ENCODE measurements at places on chromosomes 7 and 10. TPM values are rescaled to one million over a fixed set of nuclear protein-coding genes. Genes with fewer than 3 reads are reported as not detected.

DNA sequence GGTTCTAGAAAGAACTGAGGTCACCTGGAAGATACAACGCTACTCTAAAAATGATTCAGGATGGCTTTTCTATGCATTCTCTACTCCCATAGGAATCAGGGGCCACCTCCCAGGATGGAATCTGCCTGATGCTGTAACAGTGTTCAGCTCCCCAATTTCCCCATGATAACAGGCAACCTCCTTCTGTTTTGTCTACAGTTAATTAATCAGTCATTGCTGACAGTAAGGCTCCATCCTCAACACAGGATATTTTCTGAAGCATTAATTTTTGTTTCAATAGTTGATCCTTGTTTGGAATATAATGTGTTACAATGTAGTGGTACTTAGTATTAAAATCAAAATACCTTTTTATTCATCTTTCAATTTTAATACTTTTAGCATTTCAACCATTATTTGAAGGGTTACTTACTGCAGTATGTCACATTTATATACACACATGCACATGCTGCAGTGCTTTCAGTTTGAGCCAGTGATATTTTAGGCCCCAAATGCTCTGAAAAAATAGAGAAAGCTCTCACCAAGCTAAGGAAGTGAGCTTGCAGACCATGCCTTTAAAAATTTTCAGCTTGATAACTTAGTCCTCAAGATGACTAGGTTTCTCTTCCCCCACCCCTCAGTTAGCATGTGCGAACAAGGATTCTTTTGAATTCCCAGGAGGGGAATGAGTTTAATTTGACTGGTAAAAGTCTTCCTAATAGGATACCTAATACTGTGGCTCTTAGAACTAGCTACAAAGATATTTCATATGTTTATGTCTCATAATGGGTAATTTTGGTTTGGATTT is 592 bp upstream of the PIK3CG start:
- DNase-seq = no peak

DNA sequence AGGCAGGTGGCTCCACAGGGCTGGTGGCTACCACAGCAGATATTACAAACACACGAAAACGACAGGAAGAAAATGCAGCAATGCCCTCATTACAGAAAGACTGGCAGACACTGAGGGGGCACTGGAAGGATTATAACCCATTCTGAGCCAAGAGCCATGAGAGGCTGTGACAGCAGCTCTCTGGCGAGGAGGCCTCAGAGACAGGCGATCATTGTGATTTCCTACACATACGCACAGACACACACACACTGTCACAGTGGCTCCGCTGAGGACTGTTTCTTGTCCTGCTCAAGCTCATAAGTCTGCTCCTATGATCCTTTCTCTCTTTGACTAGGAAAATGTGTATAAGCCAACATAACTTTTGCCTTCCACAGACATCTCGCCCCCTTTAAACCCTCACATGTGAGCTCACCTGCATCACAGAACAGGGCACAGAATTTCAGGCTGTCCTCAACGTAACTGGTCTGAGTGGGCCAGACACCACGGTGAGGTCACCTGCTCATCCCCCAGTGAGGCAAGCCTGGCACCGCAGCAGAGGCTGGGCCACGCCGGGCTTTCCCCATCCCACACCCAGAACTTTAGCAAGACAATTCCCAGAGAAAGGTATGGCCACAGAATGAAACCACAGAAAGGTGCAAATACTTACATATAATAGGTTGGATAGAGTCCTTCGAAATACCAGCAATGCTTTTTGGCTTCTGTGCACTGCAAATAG is 51.7 kb downstream of the VOPP1 start:
- no peak for DNase-seq

The CPXM2 gene
- 12.9 TPM for total RNA-seq

DNA sequence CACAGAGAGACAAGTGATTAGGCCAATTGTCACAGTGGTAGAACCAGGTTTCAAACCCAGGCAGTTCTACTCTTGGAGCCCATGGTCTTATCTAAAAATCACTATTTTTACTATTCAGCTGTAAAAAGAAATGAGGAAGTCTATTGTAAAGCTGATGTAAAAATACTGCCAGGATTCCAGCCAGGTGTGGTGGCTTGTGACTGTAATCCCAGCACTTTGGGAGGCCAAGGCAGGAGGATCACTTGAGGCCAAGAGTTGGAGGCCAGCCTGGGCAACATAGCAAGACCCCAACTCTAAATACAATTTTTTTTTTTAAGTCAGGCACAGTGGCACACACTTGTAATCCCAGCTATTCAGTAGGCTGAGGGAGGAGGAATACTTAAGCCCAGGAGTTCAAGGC is 40.4 kb downstream of the HIP1 start:
- DNase-seq = no peak
